GM13976 (cell line): ENCODE measurements at places on chromosomes 3 and 15.

- DNase-seq = no peak
Measured at GRCh38 chr15:80172401-80172800, 19.6 kb downstream of the FAH start.

DNA sequence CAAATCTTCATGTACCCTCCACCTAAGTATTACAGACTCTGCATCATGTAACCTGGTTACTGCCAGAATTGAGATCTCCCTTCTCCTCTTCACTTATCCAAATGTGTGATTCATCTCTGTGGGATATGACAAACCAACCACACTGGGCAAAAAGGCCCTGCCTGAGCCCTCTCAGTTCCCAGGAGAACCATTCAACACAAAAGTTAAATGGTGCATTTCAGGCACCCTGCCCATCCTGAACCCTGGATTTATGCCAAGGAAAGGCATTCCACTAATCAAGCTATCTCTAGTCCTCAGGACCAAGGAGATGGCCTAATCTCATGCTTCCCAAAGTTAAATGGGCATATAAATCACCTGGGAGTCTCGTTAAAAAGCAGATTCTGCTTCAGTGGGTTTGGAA, 108.5 kb downstream of the TNIK start:
- DNase-seq = no peak

GRCh38 chr15:63287109-63287508, 9.7 kb downstream of the APH1B start:
- DNase-seq = no peak

DNA sequence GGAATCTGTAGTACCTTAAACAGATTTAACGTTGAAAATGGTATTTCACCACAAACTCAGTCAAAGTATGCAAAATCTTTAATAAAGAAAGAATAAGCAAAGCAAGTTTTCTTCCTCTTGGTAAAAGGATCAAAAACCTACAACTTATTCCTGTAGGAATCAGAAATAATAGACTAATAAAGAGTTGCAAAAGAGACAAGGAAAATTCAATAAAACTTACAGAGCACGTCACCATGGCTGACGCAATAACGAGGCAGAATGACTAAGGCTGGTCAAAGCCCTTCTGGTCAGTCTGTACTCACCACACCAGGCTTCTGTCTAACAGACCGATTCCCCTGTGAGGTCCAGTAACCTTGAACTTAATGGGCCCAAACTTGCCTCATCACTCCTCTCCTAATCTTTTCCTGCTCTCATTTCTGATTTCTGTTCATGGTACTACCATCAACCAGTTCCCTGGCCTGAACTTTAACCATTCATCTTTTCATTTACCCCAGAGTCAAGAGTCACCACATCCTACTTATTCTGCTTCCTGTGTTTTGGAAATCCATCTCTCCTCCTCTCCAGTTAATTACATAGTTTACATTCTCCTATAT, 5.0 kb downstream of the MASP1 start:
- no peak for DNase-seq

DNA sequence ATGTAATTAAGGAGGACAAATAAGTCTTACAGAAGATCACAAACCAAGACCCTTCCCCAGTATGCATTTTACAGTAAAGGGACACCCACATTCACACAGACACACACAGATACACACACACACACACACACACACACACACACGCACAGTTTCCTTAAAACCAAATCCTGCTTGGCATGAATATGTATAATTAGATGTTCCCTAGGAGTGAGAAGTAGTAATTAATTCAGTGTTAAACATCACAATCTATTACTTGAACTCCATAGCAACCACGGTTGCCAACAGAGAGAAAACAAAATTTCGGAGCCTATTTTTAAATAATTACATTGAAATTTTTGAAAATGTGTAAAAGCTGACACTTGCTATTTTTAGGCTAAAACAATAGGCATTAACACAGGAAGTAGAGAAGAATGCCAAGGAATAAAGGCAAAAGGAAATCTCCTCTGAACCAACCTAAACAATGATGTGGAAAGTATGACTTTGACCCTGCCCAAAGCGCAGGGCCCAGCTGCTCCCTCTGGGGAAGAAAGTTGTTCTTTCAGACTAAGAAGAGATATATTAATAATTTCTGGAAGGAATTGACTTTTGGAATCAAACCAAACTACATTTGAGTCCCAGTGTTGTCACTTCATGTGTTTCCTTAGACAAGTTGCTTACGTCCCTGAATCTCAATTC, 215.3 kb downstream of the CPNE4 start:
- no peak for DNase-seq

GRCh38 chr15:95120595-95120994, 889.2 kb downstream of the MCTP2 start:
- DNase-seq = no peak

DNA sequence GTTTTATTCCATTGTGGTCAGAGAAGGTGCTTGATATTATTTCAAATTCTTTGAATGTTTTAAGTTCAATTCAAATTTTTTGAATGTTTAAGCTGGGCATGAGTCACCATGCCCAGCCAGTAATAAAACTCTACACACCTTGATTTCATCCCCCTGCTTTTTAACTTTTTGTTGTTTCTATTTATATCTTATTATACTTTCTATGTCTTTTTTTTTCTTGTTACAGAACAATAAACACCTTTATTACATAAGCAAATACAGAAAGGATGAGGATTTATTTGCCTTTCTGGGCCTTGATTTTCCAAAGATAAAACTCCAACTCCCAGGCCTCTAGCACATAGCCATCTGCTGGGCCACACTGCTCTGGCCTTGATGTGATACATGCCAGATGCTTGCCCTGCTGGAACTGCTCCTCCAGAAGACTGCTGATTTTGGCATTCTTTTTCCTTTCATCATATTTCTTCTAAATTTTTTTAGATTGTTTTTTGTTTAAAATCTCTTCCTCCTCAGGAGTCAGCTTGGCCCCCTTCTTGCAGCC, 14.0 kb downstream of the DNAH12 start:
- DNase-seq = no peak

DNA sequence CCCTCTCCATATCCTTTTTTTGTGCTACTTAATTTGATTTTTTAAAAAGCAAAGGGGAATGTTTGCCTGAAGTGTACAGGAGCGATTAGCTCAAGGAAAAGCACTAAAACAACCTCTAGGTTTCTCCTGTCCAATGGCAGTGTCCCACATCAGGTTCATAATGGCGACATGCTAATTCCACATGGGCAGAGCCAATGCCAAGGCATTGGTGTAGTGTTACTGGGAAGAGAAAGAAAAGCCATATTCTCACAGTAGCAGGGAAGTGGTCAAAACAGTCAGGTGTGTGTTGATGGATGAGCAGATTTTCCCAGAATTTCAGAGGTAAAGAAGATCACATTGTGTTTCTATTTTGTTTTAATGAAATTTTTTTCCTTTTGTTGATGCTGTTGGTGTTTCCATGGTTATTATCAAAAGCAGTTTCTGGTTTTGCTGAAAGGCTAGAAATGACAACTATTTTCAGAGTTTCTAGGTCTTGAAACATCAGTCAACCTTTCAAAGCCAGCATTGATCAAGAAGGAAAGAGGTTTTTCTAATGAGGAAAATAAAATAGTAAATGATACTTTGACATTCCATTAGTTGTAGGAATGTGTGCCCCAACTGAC, 65.2 kb downstream of the FNDC3B start:
- DNase-seq = no peak

- DNase-seq = no peak
Measured at GRCh38 chr3:175770426-175770825, 911.3 kb downstream of the NAALADL2 start.

GRCh38 chr3:112004187-112004586, 5.5 kb downstream of the TAGLN3 start:
- DNase-seq = no peak

GRCh38 chr3:172515130-172515918, 7.9 kb downstream of the TNFSF10 start:
- no peak for DNase-seq

GRCh38 chr15:92848852-92849598, 51.1 kb upstream of the CHD2 start:
- DNase-seq = peak; percentile 62

DNA sequence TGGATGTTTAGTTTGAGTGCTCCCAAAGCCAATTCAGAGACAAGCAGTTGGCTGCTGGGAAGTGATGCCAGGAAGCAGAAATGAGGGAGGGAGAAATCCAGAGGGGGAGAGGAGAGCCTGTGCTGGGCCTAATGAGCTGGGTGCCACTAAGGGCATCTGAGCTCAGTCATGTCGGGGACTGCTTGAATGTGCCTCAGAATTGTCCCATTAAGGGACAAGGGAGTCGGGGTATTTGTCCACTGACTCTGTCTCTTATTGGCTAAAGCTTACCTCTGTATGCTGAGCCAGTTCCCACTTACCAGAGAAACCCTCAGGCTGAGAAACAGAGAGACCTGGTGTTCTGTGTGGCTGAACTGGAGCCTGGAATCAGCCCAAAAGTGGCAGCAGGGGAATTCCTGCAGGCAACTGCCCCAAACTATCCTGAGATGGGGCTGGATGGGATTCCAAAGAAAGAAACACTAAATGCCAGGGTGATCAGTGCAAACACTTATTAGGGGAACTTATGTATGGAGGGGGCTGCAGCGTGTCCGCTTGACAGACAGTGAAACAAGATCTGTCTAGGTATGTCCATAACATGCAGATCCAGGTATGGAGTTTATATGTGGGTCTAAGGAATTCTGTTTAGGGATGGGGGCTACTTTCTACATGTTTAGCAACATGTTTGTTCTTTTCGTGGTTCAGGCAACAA, 48.6 kb downstream of the NR1D2 start:
- no peak for DNase-seq

DNA sequence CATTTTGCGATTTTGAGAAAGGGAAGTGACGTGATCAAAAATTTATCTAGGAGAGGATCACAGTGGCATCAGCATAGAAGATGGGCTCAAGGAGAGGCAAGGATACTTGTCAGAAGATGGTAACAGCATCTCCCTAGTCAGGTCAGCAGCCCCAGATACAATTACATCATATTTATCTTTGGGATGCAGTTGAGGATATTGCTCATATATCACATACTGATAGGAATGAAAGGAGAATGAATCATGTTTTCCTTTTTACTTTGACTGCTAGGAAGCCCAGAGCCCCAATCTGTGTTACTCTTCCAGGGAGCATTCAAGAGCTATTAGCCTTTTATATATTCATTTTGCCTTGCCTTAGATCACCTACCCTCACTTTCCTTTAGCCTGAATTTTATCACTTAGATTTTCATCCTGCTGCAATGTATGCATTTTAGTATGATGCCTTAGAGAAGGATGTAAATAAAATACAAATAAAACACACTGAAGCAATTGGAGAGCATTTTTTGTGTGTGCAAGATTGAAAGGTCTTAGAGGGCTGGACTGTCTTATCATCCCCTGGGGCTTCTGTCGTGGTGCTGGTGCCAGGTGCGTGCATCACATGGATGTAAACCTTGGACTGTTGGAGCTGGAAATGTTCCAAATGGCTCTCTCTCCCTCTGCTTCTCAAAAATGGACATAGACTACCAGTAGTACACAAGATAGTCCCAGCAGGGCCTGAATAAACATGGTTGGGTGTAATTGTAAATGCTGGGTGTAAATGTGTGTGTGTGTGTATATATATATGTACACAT, 40.3 kb downstream of the CORO2B start:
- no peak for DNase-seq

DNA sequence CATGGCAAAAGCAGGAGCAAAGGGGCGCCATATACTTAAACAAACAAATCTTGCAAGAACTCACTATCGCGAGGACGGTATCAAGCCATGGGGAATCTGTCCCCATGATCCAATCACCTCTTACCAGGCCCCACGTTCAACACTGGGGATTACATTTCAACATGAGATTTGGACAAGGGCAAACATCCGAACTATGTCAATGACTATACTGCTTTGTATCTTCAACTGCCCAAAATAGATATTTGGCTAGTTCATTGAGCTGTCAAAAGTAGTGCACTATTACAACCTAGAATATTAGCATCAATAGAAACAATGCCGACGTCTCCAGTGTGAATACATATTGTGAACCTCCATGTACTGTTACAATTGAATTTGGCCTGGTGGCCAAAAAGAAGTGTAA, 760.4 kb downstream of the MCTP2 start:
- DNase-seq = no peak

GRCh38 chr3:148077318-148077923, 620.3 kb upstream of the AGTR1 start:
- DNase-seq = peak; percentile 9

GRCh38 chr15:74525945-74526344, 15.1 kb upstream of the ARID3B start:
- no peak for DNase-seq
